ENCODE measurements at places on chromosomes 13 and 19.

- DNase-seq: no peak
These were observed 95.3 kb upstream of the TNFSF11 start for GRCh38 chr13:42478531-42479156.

- DNase-seq: no peak
These were observed 401.7 kb downstream of the IRS2 start for GRCh38 chr13:109384491-109385241.

DNA sequence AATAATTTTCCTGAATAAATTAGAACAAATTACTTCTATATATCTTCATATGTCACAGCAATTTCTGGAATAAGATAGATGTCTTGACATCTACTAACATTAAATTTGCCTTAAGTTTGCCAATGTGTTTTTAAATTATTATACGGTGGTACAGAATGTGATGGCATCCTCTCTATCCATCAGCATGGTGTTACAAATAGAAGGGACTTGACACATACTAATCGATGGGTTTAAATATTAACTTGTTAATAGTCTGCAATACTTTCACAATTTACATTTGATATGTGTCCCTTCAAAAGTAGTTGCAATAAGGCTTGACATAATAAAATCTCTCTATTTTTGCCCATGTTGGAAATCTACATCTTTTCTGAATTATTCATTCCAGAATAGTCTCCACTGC, 65.1 kb upstream of the PRR20A start:
- no peak for DNase-seq

DNA sequence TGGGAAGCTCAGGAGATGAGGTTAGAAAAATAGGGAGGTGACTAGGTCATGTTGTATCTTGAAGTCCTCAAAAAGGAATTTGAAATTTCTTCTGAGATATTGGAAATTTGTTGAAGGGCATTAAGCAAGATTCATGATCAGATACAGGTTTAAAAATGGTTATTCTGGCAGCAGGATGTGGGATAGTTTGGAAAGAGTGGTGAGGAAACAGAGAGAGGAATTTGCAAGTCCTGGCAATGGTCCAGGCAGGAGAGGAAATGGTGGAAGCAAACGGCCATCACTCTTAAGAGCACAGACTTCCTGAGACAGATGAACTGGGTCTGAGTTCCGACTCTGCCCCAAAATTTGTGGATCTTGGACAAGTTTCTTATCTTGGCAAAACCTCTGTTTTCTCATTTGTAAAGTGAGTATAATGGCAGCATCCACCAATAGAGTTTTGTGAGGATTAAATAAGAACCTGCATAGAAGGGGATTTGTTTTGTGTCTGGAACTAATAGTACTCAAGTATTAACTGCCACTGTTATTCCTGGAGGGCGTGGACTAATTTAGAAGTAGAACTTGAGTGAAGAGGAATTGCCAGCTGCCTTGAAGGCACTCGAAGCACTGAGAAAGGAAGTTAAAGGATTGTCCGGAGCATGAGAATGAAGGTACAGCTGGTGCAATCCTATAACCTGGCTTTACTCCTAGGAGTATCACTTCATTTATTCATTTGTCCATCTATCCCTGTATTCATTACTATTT, 99.6 kb downstream of the CCNA1 start:
- no peak for DNase-seq

GRCh38 chr13:59677966-59678814, 485.5 kb downstream of the DIAPH3 start:
- DNase-seq: no peak

DNA sequence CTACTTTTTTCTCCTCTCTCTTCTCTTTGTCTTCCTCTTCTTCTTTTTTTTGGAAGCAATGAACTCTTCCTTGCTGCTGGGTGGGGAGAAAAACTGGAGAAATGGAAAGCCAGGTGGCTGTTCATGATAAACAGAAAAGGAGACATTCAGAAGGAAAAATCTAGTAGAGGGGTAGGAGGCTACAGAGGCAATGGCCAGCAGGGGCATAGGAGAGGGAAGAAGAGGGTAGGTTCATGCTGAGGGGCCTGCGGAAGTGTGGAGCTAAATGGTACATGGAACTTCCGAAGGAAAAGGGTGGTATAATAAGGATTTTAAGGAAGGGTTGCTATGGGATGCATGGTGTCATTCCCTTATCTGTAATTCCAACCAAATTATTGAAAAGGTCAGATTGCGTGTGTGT, 17.5 kb upstream of the HS6ST3 start:
- DNase-seq: no peak

All from left kidney (tissue), 8 donors.